ENCODE measurements at places on chromosomes 7 and 10. TPM values are rescaled to one million over a fixed set of nuclear protein-coding genes. Genes with fewer than 3 reads are reported as not detected.

PHKG1 gene
- total RNA-seq = 0.66 TPM

GIMAP1 gene
- total RNA-seq = under 0.01 TPM

SYNPO2L gene
- under 0.01 TPM for total RNA-seq

FZD1 gene
- 18.7 TPM for total RNA-seq

LRGUK gene
- 0.12 TPM for total RNA-seq

PNLIP gene
- total RNA-seq = not detected

TBL2 gene
- total RNA-seq = 120 TPM

ASIC3 gene
- total RNA-seq = under 0.01 TPM

SLC18A3 gene
- total RNA-seq = not detected

SNCG gene
- total RNA-seq = 7.5 TPM
